ENCODE measurements at places on chromosomes 3 and 15. TPM values are rescaled to one million over a fixed set of nuclear protein-coding genes. Genes with fewer than 3 reads are reported as not detected.

Gene KBTBD13
- not detected for total RNA-seq

Gene C3orf49
- total RNA-seq, result not detected

Gene VGLL3
- total RNA-seq, result 97.3 TPM

Gene SEMA3F
- total RNA-seq, result 9.2 TPM

DNA sequence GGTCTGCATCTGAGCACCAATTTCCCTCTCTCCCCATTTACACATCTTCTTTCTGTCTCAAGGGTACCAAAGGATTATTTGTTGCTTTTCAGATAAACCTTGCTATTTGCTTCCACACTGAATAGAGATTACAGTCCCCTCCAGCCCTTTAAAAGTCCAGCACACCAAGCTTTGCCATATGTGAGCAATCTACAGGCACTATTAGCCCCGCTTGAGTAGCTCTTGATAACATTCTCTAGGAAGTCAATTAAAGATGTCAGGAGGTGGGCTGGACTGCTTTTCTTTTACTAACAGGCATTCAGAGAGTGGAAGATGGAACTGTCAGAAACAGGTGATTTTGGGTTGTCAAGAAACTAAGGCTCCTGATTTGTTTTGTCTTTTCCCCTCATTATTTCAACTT, 417.0 kb downstream of the ROBO2 start:
- H3K27me3 ChIP-seq, result no peaks in the 10 kb centered on the region
- no peak for DNase-seq
- H3K4me3 ChIP-seq, result no peak overlapping the region
- H3K36me3 ChIP-seq, result no peaks in the 10 kb centered on the region
- no peaks in the 10 kb centered on the region for H3K4me1 ChIP-seq

GRCh38 chr3:114455432-114455831, 161.6 kb downstream of the TIGIT start:
- no peak overlapping the region for H3K4me3 ChIP-seq
- no peak overlapping the region for H3K27ac ChIP-seq
- H3K4me1 ChIP-seq, result peaks cover 6% of the 10 kb centered on the region
- H3K36me3 ChIP-seq, result no peaks in the 10 kb centered on the region
- DNase-seq, result no peak
- H3K27me3 ChIP-seq, result no peaks in the 10 kb centered on the region

- H3K27me3 ChIP-seq, result no peaks in the 10 kb centered on the region
- no peak overlapping the region for H3K4me3 ChIP-seq
- H3K27ac ChIP-seq, result no peak overlapping the region
- no peak for DNase-seq
These were observed 35.7 kb downstream of the RBPMS2 start for GRCh38 chr15:64739577-64740143.

DNA sequence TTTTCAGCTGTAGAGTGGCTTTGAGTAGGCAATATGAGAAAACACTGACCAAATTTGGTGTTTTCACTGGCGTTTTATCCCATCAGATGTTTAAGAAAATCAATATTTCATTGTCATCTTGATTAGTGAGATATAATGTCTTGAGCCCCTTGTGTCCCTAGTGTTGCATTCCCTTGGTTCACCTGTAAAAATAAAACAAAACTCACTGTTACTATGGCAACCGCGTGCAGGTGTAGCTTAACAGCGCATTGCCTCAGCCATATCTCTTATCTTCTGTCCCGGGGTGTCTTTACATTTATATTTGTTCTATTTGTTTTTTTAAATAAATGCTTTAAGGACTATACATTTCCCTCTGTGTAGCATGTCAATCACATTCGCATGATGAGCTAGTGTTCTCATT, 551.6 kb downstream of the ZIC1 start:
- no peaks in the 10 kb centered on the region for H3K4me1 ChIP-seq
- H3K4me3 ChIP-seq, result no peak overlapping the region
- H3K36me3 ChIP-seq, result no peaks in the 10 kb centered on the region
- H3K27me3 ChIP-seq, result no peaks in the 10 kb centered on the region
- DNase-seq, result no peak
- H3K27ac ChIP-seq, result no peak overlapping the region

- peaks cover 5% of the 10 kb centered on the region for H3K4me1 ChIP-seq
- DNase-seq, result no peak
- no peak overlapping the region for H3K4me3 ChIP-seq
- no peaks in the 10 kb centered on the region for H3K36me3 ChIP-seq
These were observed 395.8 kb downstream of the MAGI1 start for GRCh38 chr3:65642883-65643282.

- no peaks in the 10 kb centered on the region for H3K36me3 ChIP-seq
- H3K4me3 ChIP-seq, result no peak overlapping the region
- H3K27ac ChIP-seq, result no peak overlapping the region
- DNase-seq, result no peak
These were observed 144.4 kb downstream of the CHST2 start for GRCh38 chr3:143263852-143264513.

- no peak overlapping the region for H3K27ac ChIP-seq
- H3K4me3 ChIP-seq, result no peak overlapping the region
- peaks cover 69% of the 10 kb centered on the region for H3K27me3 ChIP-seq
These were observed 56.7 kb upstream of the UBE2Q2 start for GRCh38 chr15:75786575-75786947.

All from IMR-90 (cell line).